Right lung (tissue), 10 donors: ENCODE measurements at places on chromosomes 16 and 17. TPM values are rescaled to one million over a fixed set of nuclear protein-coding genes. Genes with fewer than 3 reads are reported as not detected.

ST6GALNAC1 gene
- 2.4 TPM for polyA plus RNA-seq

SCN4A gene
- 0.36 TPM for polyA plus RNA-seq

TTLL6 gene
- 1.9 TPM for polyA plus RNA-seq

MYO15B gene
- 242 TPM for polyA plus RNA-seq

ABCA8 gene
- 112 TPM for polyA plus RNA-seq

CANT1 gene
- polyA plus RNA-seq, result 45.5 TPM
